Right ventricle myocardium superior (tissue), 1 donor: ENCODE measurements at places on chromosomes 2 and 18. TPM values are rescaled to one million over a fixed set of nuclear protein-coding genes. Genes with fewer than 3 reads are reported as not detected.

Gene IL1R1
- total RNA-seq = 21.1 TPM

Gene MYOM1
- 608 TPM for total RNA-seq

Gene ASXL3
- 3.6 TPM for total RNA-seq

Gene MBD1
- 41.2 TPM for total RNA-seq

Gene FSHR
- 0.46 TPM for total RNA-seq

Gene CNGA3
- total RNA-seq = not detected

Gene HOXD9
- not detected for total RNA-seq
